Activated naive CD4-positive, alpha-beta T cell treated with anti-CD3 and anti-CD28 coated beads for 36 hours (primary cell): ENCODE measurements at places on chromosomes 1 and 21. TPM values are rescaled to one million over a fixed set of nuclear protein-coding genes. Genes with fewer than 3 reads are reported as not detected.

GRCh38 chr1:5798151-5798730 lies 194.0 kb downstream of the NPHP4 start:
- DNase-seq: no peak

DNA sequence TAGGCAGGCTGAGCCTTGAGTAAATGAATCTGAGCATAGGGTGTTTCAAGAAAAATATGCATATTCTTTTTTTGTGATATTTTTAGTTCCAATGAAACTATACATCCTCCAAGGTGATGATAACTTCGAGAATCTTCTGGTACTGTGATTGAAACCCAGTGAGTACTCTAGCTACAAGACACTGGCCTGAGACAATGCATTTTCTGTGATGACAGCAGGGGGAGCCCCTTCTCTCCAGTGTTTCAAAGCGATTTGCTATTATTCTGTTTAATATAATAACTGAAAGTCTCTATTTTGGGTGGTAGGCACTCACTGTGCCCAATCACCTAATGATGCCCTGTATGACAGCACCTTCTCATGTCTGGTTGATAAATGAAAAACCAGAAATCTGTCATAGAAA lies 12.1 kb downstream of the IRF2BP2 start:
- peak; percentile 79 for DNase-seq

DNA sequence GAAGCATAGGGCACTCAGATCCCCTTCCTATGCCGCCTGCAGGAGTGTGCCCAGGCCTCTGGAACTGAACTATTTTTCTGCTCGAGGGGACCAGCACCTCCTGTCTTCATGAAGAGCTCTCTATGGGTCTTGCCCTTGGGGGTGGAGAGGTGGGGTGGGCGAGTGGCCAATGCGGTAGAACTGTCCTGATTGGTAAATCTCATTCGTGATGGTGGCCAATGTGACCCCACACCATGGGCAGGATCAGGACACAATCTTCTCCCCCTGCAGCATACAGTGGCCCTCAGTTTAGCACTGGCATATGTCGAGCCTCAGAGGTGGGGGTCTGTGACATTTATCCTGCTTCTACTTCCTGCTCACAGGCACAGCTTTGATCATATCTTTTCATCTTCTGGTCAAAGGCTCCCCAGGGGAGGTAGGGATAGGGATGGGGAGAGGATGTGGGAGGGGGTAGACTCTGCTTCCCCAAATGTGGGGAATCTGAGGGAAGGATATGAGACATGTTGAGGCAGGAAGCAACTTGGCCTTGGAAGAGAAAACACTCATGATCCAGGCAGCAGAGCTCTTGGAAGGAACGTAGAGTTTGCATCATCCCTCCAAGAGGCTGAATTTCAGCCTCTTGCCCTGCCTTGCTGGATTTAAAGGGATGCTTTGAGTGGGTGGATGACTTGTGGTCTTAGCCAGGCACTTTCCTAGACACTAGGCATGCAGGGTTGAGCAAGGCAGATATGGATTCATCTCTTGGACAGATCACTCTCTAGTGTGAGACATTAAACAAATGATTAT lies 81.8 kb downstream of the LAMC2 start:
- no peak for DNase-seq

GRCh38 chr1:164587617-164588501 lies 28.9 kb downstream of the PBX1 start:
- DNase-seq: no peak

ACTL8 gene
- not detected for total RNA-seq

XPR1 gene
- 18.1 TPM for total RNA-seq
